ENCODE measurements at places on chromosomes 2 and 18. TPM values are rescaled to one million over a fixed set of nuclear protein-coding genes. Genes with fewer than 3 reads are reported as not detected.

DNA sequence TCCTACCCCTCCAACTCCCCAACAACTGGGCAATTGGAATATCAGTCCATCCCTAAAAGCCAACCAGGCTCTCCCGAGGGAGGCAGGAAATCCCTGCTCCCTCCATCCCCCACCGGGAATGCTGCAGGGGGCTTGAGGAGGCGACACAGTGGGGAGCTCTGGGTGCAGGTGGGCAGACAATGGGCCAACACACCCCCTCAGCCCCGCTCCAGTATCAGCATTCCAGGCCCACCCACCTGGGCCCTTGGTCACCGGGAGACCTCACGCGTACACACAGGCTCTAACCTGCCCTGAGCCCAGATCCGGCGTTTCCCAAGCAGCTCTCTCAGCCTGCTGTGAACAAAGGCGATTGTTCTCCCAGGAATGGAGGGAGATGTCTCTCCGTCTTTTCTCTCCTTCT is 37.6 kb upstream of the FZD7 start:
- no peak for DNase-seq

C2orf68 gene
- 64.7 TPM for polyA plus RNA-seq

DNA sequence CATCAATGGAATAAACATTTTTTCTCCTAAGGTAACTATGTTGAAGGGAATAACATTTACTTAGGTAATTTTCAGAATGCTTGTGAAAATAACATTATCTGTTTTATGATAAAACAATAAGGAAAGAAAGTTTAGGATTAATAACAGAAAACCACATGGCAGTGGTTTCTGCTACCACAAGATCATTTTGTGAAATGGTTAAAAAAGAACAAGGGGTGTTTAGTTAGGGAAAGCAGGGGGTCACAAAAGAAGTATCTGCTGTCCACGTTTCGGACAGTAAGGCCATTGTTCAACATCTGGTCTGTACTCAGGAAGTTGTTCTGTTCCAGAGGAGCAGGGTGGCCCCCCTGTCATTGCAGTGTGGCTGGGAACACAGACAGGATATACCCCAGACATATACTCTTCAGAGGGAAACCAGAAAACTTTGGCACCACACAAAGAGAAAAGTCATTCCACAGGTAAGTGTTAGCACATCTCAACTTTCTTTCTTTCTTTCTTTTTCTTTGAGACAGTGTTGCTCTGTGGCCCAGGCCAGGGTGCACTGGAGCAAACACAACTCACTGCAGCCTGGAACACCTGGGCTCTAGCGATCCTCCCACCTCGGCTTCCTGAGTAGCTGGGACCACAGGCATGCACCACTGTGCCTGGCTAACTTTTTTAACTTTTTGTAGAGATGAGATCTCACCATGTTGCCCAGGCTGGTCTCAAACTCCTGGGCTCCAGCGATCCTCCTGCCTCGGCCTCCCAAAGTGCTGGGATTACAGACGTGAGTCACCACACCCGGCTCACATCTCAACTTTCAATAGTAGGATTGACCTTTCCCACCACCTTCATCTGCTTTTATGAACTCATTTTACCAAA is 14.8 kb upstream of the ARL5A start:
- no peak for DNase-seq

REG3G gene
- polyA plus RNA-seq = not detected

DNA sequence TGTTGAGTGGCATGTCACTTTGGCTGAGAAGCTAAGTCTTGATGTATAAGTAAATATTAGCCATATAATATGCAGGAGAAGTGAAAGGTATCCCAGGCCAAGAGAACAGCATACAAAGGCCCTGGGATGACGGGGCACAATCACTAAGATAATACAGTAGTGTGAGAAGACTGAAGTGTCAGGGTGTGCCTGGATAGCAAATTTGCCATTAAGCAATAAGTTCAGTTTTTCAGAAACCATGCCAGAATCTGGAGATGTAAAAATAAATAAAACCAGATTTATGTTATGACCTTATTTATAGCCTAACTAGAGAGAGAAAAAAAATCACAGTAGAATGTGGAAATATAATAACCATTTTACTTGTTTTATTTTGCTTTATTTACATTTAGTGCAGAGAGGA is 1858.7 kb upstream of the CELF4 start:
- no peak for DNase-seq

GRCh38 chr2:99865818-99866676 is 276.3 kb downstream of the AFF3 start:
- no peak for DNase-seq

- DNase-seq = no peak
Observed at GRCh38 chr18:7908681-7909299, 341.7 kb downstream of the PTPRM start.

ZC3H6 gene
- polyA plus RNA-seq = 9.4 TPM
